ENCODE measurements at places on chromosomes 7 and 10.

GRCh38 chr10:21326594-21327288 lies 198.7 kb downstream of the SKIDA1 start:
- no peak for DNase-seq

DNA sequence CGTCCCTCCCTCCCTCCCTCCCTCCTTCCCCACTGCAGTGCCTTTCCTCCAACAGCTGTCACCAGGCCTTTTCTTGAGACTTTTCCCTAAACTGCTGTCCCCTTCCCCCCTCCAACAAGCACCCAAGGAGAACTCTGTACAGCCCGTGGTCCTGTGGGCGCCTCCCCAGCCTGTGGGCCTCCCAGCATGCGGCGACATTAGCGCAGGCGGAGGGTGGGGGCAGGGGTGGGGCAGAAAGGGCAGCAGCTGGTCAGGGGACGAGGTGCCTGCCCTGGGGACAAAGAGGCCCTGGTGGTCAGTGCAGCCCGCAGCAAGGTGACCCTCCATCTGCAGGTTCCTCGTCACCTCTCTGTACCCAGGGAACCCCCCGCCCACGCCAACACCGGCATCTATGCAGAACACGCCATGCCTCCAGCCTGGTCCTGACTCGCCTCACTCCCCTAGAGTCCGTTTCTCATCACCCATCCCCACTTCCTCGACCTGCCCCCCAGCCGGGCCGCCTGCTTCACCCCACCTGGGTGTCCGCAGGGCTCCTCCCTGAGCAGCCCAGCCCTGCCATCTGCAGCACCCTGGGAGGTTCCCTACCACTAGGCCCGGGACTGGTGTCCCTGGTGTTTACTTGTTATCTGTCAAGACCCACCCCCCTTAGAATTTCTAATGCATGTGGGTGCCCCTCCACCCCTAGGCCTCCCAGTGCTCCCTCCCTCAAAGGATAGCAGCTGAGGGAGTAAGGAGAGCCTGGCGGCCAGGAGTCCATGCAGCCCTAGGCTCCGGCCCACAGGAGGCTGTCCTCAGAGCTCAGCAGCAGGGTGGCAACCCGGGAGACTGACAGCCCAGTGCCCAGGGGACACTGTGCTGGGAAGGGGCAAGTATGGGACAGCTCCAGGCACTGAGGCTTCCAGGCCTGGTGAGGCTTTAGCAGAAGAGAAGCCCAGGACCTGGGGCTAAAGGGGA lies 147.8 kb downstream of the ARHGAP22 start:
- DNase-seq = no peak

- DNase-seq = no peak
Measured at GRCh38 chr7:87948371-87948770, 14.3 kb downstream of the ADAM22 start.

DNA sequence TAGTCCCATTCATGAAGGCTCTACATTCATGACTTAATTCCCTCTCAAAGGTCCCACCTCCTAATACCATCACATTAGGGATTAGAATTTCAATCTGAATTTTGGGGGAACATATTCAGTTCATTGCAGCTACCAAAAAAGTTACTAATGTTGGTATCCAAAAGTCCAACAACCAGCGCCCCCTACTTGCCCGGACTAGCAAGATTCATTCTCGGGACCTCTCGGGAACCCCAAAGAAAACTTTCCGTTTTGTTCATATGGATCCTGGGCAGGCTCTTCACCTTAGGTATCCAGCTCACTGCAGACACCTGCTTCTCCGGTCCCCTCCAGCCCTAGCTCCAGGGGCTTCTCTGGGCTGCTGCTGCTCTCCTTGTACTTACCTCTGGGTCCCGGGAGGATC lies 8.9 kb upstream of the GRK5 start:
- DNase-seq = no peak
